NCI-H1048 (cell line): ENCODE measurements at places on chromosomes 6 and 20.

- no peak for DNase-seq
Observed at GRCh38 chr20:48754292-48754691, 73.5 kb downstream of the PREX1 start.

- DNase-seq, result no peak
Observed at GRCh38 chr6:161238500-161238899, 35.4 kb downstream of the AGPAT4 start.

DNA sequence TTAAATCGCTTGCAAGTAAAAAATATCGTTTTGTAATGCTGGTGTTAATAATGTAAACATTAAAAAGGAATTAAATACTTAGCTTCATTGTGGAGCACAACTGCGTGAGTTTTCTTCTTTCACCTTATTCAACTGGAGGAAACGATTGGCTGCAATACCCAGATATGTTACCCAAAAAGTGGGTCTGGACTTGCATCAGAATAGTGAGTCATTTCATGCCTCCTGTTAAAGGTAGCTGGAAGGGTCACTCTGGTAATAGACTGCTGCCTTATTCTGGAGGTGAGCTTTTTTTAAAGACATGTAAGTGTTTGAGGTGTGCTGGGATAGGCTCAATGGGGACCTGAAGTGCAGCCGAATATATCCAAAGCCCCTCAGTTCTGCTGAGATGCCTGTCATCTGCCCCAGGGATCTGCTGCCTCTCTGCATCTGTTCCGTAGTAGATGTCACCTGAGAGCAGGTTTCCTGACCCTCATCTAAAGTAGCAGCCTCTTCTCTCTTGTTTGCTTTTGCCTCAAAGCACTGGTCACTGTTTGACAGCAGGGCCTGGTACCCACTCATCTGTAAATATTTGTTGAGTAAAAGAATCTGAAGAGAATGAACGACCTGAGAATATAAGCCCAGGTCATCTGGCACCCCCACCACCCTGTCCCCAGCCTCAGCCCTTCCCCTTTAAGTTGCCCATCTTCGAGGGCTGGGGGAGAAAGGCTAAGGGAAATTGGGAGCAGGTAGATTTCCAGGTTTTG lies 5.6 kb upstream of the UQCC2 start:
- DNase-seq, result no peak

DNA sequence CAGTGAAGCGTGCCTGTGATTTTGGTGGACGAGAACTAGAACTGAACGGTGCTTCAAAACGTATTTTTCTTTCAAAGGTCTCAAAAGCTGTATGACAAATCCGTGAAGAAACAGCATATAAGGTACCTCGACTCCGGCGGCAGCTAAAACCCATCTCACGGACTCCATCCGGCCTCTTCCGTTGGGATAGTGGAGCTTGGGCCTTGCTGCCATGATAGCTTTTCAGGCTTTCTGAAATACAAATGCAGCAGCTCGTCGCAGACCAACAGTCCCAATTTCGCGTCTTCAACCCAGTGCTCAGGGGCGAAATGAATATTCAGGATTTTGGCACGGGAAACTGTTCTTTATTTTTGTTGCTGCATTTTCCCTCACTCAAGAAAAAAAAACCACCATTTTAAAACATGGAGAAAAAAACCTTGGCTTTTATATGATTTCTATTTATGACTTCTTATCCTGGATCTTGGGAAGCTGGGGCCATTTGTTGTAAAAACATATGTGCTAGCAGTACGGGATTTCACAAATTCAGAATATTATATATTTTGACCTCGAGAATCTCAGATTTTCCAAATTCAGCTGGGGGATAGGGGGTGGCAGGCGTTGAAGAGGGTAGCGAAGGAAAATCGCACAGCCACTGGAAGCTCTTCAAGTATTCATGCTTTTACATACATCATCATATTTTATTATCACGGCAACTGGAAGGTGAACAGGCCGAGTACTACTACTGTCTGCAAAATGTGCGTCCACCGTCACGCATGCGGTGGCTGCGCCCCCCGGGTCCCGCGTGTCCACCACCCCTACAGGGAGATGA lies 849 bp downstream of the GSTA4 start:
- DNase-seq, result no peak

- DNase-seq, result no peak
Observed at GRCh38 chr6:125346201-125346925, 44.6 kb upstream of the HDDC2 start.

DNA sequence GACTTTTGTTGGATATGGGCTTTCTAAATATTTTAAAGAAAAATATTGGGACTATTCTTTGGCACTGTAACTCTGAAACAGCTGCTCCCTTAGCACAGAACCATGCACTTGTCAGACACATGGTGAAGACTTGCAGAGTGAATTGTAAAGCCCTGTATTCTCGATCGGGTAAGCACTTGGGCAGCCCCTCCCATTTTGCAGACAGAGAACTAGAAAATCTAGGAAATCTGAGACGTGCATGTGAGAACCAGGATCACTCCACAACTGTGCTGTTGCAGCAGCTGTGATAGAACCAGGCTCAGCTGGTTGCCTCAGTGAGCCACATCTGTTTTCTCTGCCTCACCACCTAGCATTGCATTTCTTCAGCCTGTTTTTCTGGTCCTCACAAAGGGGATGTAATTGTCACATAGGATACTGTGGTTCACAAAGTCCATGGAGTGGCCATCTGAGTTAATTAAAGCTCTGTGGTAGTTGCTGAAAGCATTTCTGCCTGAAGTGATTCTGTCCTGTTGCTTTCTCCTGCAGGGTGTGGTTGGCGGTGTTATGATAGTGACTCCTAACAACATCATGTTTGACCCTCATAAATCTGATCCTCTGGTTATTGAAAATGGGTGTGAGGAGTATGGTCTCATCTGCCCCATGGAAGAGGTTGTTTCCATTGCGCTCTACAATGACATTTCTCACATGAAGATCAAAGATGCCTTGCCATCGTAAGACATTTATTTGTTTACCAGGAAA lies 71.8 kb upstream of the HINT3 start:
- DNase-seq, result no peak

- no peak for DNase-seq
Observed at GRCh38 chr20:25461786-25462545, 54.5 kb downstream of the GINS1 start.

- no peak for DNase-seq
Observed at GRCh38 chr6:47344022-47344421, 34.3 kb upstream of the TNFRSF21 start.

GRCh38 chr6:57305107-57305506 lies 12.3 kb upstream of the PRIM2 start:
- no peak for DNase-seq

GRCh38 chr6:139904568-139904967 lies 530.1 kb upstream of the CITED2 start:
- DNase-seq, result no peak

GRCh38 chr20:11769825-11770224 lies 147.9 kb upstream of the BTBD3 start:
- DNase-seq, result no peak

- DNase-seq, result no peak
Observed at GRCh38 chr6:29477923-29478450, 9.8 kb downstream of the MAS1L start.

- peak; percentile 27 for DNase-seq
Observed at GRCh38 chr6:158605266-158605878, 39.2 kb downstream of the DYNLT1 start.

- DNase-seq, result no peak
Observed at GRCh38 chr20:22430746-22431168, 153.6 kb downstream of the FOXA2 start.
